ENCODE measurements at places on chromosomes 6 and 20.
A peak's percentile ranks its signal among the peaks of the same experiment; 100 is the strongest.

DNA sequence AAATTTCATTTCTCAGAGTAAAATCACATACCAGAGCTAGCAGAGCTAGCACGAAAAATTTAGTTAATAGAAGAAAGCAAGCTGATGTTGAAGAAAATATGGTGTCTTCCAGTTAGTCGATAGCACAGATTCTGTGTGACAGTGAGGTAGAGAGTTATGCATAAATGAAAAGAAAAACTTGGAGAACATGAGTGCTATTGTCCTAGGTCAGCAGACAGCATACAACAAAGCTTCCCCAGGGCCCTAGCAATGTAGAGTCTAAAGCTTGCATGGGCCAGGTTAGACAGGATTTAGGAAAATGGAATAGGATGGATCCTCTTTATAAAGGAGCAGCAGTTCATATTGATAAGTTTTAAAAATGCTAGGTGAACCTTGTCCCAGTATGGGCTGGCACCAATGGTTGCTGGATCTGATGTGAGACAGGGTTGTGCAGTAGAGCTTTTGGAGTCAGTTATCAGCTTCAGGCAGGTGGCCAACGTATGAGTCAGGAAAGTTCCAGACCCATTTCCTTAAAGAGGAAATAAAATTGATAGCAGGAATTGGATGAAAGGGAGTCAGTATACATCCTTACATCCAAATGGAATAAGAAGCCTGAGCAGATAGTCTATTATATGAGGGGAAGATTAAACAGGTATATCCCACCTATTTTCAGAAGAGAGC lies 277.2 kb downstream of the FRK start:
- no peak for DNase-seq

GRCh38 chr6:143063631-143064030 lies 2.9 kb downstream of the AIG1 start:
- DNase-seq, result no peak

GRCh38 chr20:32891926-32892660 lies 33.4 kb downstream of the EFCAB8 start:
- DNase-seq, result no peak

- DNase-seq, result no peak
Observed at GRCh38 chr20:63284544-63284949, 8.4 kb upstream of the COL20A1 start.

DNA sequence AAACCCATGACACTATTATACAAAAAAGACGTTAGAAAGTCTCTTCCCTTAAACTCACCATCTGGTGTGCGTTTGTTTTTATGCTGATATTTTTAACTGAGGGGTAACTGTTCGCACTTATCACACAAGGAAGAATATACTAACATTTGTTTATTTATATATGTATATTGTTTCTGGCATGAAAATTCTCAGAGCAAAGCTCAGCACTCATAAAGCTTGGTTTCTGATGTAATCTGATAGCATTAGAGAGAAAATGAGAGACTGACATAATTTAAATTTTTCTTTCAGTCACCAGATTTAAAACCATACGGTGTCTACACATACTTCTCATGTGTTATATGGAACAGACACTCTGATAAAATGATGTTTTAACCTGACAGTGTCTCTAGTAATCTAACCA lies 6.9 kb downstream of the BLOC1S5 start:
- DNase-seq, result no peak

- DNase-seq, result no peak
Observed at GRCh38 chr6:56246541-56246880, 869 bp downstream of the COL21A1 start.

GRCh38 chr6:72412709-72413044 lies 209.2 kb upstream of the KCNQ5 start:
- no peak for DNase-seq

GRCh38 chr6:51021171-51021570 lies 202.5 kb downstream of the TFAP2B start:
- DNase-seq, result no peak

- no peak for DNase-seq
Observed at GRCh38 chr6:75870389-75870788, 121.3 kb downstream of the MYO6 start.

DNA sequence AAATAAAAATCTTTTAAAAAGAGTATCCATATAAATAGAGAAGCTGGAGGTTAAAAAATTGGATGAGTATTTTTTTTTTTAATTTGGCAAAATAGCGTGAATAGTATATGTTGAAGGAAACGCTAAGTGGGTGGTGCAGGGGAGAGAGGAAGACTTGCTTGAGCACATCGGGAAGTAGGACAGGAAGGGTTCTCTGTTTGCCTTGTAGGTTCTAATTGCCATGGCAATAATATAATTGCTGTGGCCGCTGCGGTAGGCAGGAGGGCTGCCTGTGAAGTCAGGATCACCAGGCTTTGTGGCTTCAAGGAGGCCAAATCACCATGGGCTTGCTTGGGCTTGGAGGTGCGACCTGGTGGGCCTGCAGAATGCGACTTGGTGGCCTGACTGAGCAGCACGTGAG lies 35.1 kb downstream of the IGF2R start:
- no peak for DNase-seq

GRCh38 chr20:46101957-46102356 lies 12.2 kb upstream of the NCOA5 start:
- DNase-seq, result no peak

- DNase-seq, result no peak
Observed at GRCh38 chr6:38171997-38172738, 352.6 kb downstream of the ZFAND3 start.

DNA sequence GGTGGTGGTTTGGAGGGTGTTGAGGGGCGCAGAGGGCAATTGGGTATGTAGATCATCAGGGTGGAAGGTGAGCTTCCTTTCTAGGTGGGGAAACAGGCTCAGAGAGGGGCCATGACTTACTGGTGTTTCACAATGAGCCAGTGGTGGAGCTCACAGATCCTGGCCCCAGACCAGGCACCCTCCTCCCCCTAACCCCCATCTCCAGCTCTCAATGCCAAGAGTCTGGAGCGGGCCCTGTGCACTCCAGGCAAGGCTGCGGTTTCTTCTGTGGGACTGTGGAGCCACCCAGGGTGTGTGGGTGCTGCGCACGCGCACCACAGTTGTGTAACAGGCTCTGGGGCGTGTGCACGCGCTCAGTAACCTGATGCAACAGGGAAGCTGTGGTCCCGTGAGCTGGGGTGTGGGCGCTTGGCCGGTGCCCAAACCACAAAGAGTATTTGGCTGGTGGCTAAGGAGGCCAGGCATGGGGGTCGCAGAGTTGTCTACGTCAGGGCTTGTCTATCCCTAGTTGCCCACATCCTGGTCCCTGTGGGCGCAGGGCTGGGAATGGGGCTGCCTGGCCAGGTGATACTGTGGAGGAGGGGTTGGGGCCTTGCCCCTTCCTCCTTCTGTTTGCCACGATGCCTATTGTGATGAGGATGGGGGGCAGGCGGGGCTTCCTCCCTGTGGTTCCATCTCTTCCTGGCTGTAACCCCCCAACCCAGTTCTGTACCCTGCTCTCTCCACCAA lies 37.5 kb upstream of the MRPS18A start:
- DNase-seq, result no peak

DNA sequence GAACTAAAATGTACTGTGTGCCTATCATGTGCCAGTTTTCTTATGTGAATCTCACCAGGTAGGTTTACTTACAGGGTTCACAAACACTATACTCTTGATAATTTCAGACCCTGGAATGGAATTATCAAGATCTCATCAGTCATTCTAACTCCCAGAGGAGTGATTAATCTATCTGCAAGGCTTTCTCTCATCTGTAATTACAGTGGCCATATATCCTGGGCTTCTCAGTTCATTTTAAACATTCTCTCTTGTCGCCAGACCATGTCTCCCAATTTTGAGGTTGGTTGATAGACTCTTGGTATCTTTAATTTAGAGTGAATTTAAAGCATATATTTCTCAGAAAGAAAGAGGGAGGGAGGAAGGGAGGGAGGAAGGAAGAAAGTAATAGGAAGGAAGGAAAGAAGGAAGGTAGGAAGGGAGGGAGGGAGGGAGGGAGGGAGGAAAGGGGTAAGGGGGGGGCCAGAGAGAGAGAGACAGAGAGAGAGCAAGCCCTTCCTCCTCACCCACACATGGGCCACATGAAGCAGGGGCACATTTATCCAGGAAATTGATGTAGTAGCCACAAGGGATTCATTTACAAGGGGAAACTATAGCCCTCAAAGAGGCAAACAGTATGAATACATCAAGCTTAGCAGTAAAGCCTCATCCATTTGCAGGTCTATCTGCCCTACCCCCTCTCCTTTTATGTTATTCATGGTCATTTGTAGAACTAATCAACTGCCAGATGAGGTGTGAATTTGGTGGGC lies 25.8 kb upstream of the NRSN1 start:
- no peak for DNase-seq

DNA sequence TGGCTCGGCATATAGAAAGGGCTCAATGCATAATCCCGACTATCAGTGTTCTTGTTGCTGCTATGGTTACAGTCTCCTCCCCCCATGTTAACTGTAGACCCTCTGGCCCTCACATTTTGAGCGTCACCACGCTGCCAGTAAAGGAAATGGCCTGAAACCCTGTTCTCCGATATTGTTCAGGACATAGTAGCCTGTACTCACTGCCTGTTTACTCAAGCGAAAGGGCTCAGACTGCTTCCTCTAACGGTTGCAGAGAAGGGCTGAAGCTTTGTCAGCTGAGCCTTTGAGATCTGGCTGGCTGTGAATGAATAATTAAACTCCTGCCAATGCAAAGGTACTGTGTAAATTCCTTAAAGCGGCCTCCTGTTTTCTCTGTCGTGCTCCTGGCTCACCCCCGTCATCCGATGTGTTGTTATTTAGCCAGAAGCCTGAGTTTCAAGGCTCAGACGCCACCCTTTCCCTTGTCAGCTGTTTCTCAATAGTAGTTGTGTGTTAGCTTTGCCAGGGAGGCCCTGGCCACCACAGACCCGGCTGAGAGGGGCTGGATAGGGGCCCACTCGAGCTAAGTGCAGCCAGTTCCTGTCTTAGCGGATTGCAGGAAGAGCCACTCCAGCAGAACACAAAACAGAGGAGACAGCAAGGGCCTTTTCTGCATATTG lies 31.2 kb upstream of the RALGAPA2 start:
- DNase-seq, result peak; percentile 71

DNA sequence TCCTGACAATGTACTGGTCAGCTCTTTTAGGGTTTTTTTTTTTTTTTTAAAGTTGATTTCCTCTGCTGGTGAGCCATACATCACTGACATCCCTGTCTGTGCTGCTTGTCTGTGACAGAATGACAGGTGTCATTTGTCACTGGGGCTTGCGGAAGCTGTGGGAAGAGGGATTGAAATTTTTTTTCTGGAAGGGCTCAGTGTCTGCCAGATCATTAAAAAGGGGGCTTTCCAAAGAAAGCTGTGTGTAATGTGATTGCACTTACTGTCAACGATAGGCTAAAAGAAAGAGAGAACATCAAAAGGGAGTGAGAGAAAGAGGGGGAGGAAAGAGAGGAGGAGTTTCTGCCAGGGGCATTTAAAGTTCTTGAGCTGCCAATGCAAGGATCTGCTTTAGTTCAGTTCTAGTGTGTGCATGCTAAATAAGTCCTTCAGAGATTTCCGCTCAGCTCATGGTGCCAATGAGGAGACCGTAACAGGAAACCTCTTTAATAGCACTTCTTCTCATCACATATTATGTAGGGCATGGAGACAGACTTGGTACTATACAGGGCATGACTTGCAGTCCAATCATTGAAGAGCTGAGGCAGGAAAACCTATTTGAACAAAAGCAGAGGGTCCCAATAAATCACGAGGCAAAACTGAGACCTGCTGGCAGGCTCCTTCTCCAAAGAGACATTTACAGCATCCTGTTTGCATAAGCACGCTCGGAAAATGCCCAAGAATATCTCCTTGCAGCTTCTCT lies 177.2 kb downstream of the TSHZ2 start:
- DNase-seq, result no peak

DNA sequence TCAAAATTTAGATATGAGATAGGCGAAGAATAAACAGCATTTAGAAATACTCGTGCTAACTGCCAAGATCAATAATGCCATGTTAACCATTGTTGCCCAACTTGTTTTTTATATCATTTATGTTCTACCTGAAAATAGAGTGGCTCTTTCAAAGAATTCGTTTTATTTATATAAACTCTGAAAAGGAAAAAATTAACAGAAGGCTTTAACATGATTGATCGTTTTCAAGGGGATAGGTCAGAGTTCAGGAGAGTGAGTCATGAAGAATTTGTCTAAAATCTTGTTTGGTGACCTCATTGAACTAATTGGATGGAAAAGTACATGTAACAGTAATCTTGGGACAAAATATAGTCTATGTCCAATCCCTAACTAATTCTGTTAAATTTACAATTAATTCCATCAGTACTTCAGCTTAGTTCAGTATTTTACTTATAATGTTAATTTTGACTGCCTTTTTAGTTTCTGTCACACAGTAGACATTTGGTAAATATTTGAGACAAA lies 11.1 kb upstream of the ELOVL2 start:
- DNase-seq, result no peak

GRCh38 chr20:48294196-48294595 lies 508.9 kb upstream of the SULF2 start:
- DNase-seq, result no peak

DNA sequence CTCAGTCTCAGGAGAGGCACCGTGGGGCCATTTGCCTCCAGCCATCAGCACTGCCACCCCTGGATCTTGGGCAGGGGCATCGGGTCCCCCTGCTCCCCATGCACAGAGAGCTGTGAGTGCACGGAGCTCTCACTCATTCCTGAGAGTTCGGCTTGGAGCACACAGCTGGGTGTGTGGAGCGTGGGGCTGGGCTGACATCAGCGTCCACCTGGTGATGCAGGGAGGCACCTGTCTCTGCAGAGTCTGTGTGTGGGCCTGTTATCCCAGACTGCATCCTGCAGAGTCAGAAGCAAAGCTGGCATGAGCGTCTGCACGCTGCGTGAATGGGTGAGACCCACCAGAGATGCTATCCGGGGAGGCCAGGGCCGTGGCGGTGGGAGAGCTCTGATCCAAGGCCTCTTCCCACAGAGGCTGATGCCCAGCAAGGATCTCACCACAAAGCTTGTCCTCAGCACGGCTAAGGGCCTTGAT lies 248.8 kb upstream of the AFDN start:
- no peak for DNase-seq

DNA sequence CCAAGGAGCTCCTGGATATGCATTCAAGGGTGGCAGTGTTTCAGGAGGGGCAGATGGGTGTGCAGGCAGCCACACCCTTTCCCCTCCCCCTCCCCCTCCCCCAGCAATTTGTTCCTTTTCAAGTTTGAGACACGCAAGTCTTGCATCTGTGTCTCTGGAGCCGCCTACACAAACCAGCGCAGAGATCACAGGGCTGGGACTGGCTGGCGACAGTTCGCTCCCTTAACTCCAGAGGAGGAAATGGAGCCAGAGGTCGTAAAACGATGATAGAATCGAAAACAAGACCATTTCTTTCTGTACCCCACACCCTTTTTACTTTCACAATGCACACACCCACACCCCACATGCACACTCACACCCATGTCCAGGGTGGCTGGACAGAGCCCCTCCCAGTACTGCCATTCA lies 163.1 kb downstream of the LY86 start:
- DNase-seq, result no peak

- DNase-seq, result no peak
Observed at GRCh38 chr6:169277619-169278018, 24.0 kb upstream of the THBS2 start.
